Lung (tissue), 17 donors: ENCODE measurements at places on chromosomes 7 and 10. TPM values are rescaled to one million over a fixed set of nuclear protein-coding genes. Genes with fewer than 3 reads are reported as not detected.

SFRP5 gene
- 12.8 TPM for total RNA-seq

OPN4 gene
- not detected for total RNA-seq

ACTL6B gene
- not detected for total RNA-seq

NUTM2D gene
- 7.8 TPM for total RNA-seq

GRCh38 chr7:706721-707120 is 19.8 kb upstream of the DNAAF5 start:
- H3K27me3 ChIP-seq, result no peaks in the 10 kb centered on the region
- peak; percentile 29 for DNase-seq
- no peaks in the 10 kb centered on the region for H3K4me1 ChIP-seq
- H3K27ac ChIP-seq, result peak overlapping the region; percentile 9
- no peak overlapping the region for H3K4me3 ChIP-seq
- no peaks in the 10 kb centered on the region for H3K36me3 ChIP-seq

DNA sequence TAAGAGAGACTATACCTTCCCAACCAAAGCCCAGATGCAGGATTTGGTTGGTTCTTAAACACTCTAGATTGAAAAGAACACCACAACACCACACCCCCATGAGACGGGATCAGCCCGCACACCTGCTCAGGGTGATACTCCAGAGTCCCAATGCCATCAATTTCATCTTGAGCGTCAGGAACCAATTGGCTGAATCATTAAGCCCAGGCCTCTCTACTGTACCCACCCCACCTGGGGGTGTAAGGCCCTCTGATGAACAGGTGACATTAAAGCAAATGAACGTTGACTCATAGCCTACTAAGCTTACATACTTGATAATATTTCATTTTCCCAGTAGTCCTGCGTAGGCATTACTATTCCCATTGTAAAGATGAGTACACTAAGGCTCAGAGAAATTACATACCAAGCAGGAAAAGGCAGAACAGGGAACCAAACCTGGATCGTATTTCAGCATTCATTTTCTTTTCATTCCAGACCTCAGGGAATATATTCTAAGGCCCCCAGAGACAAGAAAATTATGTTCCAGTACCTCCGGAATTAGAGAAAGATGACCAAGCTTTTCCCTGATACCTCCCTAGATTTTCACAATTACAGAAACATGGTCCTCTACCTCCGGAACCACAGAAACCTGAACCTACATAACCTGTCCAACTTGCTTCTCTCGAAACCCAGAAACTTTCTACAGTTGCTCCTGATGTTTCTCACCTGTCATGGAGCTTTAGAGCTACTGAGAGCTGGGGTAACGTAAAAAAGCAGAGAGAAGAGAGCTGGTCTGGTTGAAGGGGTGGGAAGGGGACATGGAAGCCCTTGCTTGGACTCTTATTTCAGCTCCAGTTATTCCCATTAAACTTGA is 43.1 kb upstream of the KDM7A start:
- H3K27ac ChIP-seq, result no peak overlapping the region
- H3K4me1 ChIP-seq, result no peaks in the 10 kb centered on the region
- DNase-seq, result peak; percentile 15
- H3K27me3 ChIP-seq, result no peaks in the 10 kb centered on the region

DNA sequence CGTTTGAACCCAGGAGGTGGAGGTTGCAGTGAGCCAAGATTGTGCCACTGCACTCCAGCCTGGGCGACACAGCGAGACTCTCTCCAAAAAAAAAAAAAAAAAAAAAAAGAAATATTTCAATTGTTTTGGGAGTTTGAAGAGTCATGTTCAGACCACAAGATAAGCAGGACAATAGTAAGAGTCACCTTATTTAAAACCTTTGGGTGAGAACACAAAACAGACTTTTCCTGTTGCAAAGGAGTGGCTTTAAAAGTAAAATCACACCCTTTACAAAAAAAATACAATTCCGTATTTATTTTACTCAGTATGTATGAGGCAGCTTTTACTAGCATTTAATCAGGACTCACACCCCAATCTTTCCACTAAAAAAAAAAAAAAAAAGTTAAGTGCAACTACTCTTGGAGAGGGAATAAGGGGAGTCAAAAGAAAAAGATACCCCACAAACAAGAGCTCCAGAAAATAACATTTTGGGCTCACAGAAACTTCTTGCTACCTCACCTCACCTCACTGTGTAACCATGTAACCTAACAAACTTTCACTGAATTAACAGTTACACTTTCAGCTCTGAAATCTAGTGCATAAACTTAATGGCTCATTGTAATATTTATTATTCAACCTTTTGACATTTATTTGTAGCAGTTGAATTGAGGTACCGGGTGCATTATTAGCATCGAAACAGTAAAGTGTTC is 11.2 kb downstream of the SKIDA1 start:
- no peak overlapping the region for H3K4me3 ChIP-seq
- H3K27me3 ChIP-seq, result no peaks in the 10 kb centered on the region
- peaks cover 15% of the 10 kb centered on the region for H3K4me1 ChIP-seq
- no peaks in the 10 kb centered on the region for H3K36me3 ChIP-seq
- H3K27ac ChIP-seq, result no peak overlapping the region

DNA sequence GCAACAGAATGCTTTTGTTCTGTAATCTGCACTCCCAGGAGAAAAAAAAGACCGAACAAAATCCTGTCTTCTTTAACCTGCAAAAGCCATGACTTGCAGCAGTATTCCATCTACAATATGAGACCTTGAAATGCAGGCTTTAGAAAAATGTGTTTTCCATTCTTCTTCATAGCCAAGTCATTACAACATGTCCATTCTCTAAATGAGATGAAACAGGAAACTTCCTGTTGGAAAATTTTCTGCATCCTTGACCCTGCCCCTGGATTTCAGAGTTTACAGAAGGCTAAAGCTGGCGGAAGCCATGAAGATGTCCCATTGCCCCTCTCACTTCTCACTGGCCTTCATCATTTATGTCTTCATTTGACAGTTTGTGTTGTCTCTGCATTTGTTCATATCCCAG is 546.4 kb downstream of the TNS3 start:
- H3K4me3 ChIP-seq, result no peak overlapping the region
- DNase-seq, result no peak
- peaks cover 11% of the 10 kb centered on the region for H3K4me1 ChIP-seq
- no peaks in the 10 kb centered on the region for H3K27me3 ChIP-seq
- no peaks in the 10 kb centered on the region for H3K36me3 ChIP-seq

GRCh38 chr10:92327445-92328433 is 36.8 kb downstream of the MARCHF5 start:
- H3K36me3 ChIP-seq, result peaks cover 11% of the 10 kb centered on the region
- no peak overlapping the region for H3K4me3 ChIP-seq
- H3K4me1 ChIP-seq, result no peaks in the 10 kb centered on the region
- no peak for DNase-seq
- H3K27me3 ChIP-seq, result no peaks in the 10 kb centered on the region
- H3K27ac ChIP-seq, result no peak overlapping the region

GRCh38 chr10:114399576-114399975 is 4.7 kb downstream of the AFAP1L2 start:
- H3K27me3 ChIP-seq, result peaks cover 2% of the 10 kb centered on the region
- H3K27ac ChIP-seq, result no peak overlapping the region
- H3K4me1 ChIP-seq, result peaks cover 75% of the 10 kb centered on the region
- no peak overlapping the region for H3K4me3 ChIP-seq
- H3K36me3 ChIP-seq, result no peaks in the 10 kb centered on the region

GRCh38 chr7:127870231-127870907 is 160.9 kb downstream of the LRRC4 start:
- no peak overlapping the region for H3K4me3 ChIP-seq
- peaks cover 4% of the 10 kb centered on the region for H3K4me1 ChIP-seq
- H3K27me3 ChIP-seq, result no peaks in the 10 kb centered on the region
- no peak overlapping the region for H3K27ac ChIP-seq
- H3K36me3 ChIP-seq, result no peaks in the 10 kb centered on the region
- no peak for DNase-seq

GRCh38 chr7:979886-980571 is 3.0 kb upstream of the CYP2W1 start:
- H3K36me3 ChIP-seq, result no peaks in the 10 kb centered on the region
- DNase-seq, result peak; percentile 9
- H3K27me3 ChIP-seq, result no peaks in the 10 kb centered on the region
- H3K4me1 ChIP-seq, result peaks cover 21% of the 10 kb centered on the region

DNA sequence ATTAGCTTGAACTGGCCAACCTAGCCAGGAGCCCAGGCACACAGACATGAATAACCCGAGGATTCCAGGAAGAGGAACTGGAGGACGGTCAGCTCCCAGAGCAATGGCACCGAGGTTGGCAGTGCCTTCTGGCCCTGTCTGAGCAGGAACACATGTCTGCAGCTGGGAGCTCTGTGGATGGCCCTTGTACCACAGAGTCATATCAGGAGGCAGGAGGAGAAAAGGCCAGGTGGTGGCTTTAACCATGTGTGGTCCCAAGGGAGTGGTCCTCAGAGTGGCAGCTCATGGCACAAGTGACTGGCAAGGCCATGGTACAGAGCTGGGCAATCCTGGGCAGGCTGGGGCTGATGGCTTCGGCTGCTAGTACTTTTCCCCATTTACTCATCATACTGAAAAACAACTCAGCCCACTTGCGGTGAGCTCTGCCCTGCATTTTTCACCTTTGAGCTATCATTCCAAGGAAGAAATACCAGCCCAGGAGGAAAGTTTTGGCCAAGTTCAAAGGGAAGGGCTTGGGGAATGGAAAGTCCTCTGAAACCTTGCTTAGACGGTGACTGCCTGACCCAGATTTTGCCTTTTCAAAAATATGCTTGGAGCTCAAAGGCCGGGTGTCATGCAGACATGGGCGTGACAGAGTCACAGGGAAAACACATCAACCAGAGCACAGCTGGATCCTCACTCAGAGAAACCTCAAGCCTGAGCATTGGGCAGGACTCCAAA is 25.7 kb upstream of the LOXL4 start:
- no peaks in the 10 kb centered on the region for H3K36me3 ChIP-seq
- H3K4me3 ChIP-seq, result no peak overlapping the region
- DNase-seq, result peak; percentile 66

- H3K4me3 ChIP-seq, result no peak overlapping the region
- DNase-seq, result no peak
- H3K36me3 ChIP-seq, result no peaks in the 10 kb centered on the region
- H3K27me3 ChIP-seq, result no peaks in the 10 kb centered on the region
Measured at GRCh38 chr10:51231754-51232153, 157.5 kb downstream of the PRKG1 start.

DNA sequence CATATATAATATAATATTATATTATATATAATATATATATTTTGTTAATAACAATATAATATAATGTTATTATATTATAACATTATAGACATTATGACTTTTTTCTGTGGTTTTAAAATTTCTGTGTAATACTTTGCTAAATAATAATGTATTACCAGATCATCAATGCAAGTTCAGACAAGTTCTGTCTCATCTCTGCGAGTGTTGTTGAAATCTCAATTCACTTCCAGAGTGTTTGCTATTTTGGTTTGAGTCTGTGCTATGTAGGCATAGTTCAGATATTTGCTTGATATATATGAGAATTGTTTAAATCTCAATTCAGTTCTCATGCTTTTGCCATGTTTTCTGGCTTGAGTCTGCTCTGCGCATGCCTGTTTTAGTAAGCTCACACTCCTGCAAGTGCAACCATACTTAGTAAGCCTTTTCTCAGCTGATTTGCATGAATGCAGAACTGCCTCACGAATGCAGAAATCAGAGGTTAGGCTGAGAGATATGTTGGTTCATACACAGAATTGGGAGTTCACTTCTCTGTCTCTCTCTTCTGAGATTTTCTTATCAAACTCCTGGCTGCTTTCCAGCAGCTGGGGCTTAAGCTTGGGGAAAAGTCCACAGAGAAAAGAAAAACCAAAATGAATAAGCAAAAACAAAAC is 830.2 kb upstream of the SORCS1 start:
- peak; percentile 13 for DNase-seq
- H3K27me3 ChIP-seq, result no peaks in the 10 kb centered on the region
- H3K27ac ChIP-seq, result no peak overlapping the region
- no peaks in the 10 kb centered on the region for H3K36me3 ChIP-seq

DNA sequence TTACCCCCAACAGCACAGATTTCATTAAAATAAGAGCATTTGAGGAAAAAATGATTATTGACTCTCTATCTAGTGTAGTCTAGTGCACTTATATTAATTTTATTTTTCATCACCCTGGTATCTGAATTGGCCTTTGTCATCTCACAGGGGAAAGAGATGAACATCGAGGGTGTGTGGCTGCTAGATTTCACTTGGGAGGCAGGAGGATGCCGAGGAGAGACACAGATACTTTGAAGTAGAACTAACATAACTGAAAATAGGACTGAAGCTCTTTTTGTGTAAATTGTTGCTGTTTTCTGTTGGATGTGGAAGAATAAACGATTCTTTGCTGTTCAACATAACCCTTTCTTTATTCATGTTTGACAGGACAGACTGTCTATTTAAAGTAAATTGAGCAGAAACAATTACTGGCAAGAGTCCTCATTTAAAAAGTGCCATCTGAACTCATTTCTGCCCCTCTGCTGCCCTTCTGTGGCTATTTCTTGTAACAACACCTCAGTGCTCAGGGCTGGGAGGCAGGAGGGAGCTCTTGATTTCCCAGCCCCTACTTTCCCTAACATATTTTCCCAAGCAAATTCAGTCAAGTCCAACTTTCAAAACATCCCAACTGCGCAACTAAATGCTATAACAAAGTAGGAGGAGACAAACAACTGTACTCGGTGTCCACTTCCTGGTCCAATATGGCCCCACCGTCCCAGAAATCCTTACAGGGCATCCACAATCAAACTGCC is 15.6 kb downstream of the LYZL1 start:
- no peak overlapping the region for H3K27ac ChIP-seq
- H3K36me3 ChIP-seq, result no peaks in the 10 kb centered on the region
- H3K4me1 ChIP-seq, result no peaks in the 10 kb centered on the region
- no peaks in the 10 kb centered on the region for H3K27me3 ChIP-seq

GRCh38 chr7:130649004-130649790 is 19.4 kb downstream of the COPG2 start:
- H3K4me1 ChIP-seq, result no peaks in the 10 kb centered on the region
- no peak for DNase-seq
- no peaks in the 10 kb centered on the region for H3K27me3 ChIP-seq
- H3K27ac ChIP-seq, result no peak overlapping the region

DNA sequence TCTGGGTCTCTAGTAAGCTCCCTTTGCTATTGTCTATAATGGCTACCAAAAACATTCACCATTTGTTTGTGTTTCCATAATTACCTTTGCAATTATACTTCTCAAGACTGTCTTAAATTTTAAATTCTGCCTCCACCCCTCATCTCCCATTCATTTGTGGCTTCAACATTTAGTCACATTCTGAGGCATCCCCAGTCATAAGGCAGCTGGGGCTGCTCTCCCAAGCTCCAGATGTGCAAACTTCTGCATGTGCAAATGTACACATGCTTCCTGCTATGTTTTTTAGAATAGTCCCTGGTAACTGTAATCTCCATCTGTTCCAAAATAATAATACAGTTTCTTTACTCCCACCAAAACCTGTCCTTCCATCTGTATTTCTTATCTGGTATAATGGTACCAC is 97.3 kb downstream of the CDK6 start:
- no peak overlapping the region for H3K4me3 ChIP-seq
- H3K27ac ChIP-seq, result no peak overlapping the region
- no peaks in the 10 kb centered on the region for H3K27me3 ChIP-seq
- DNase-seq, result no peak
- H3K36me3 ChIP-seq, result no peaks in the 10 kb centered on the region
